Astrocyte (in vitro differentiated cells and primary cell): ENCODE measurements at places on chromosomes 3 and 15. TPM values are rescaled to one million over a fixed set of nuclear protein-coding genes. Genes with fewer than 3 reads are reported as not detected.

CCNB2 gene
- total RNA-seq = 5.9 and 7.9 TPM in 2 replicates

DNA sequence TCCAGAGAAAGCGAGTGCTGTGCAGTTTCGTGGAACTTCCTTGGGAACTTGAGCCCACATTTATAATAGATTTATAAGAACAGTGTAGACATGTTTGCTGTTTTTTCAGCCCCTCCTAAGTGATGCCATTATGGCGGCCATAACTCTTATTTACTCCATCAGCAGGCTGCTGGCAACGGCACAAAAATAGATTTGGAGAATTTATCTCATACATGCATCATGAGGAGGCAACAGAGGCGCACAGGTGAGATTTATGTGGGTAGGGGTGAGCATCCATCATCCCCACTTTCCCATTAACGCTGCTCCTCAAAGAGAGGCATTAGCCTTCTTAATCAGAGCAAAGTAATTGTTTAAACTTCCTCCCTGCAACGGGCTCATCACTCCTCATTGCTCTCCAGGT, 182.5 kb downstream of the RAB11A start:
- DNase-seq = no peak

GRCh38 chr3:152376351-152377183, 107.8 kb downstream of the MBNL1 start:
- DNase-seq = peak; percentile 56

DNA sequence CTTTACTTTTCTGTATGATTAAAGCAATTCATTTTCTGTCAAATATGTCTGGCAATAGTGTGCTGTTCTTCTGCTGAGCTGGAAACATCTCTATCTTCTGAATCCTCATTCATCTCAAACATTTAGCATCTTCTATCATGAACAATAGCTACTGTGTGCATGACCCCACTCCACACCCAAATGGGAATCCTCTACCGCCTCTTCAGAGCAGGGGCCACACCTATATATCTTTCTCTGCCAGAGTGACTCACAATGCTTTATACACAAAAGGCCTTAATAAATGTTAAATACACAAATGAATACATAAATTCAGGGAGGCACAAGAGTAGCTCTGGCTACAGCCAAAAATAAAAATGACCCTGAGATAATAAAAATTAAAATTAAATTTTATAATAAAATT, 8.0 kb downstream of the ALDH1A2 start:
- no peak for DNase-seq

DNA sequence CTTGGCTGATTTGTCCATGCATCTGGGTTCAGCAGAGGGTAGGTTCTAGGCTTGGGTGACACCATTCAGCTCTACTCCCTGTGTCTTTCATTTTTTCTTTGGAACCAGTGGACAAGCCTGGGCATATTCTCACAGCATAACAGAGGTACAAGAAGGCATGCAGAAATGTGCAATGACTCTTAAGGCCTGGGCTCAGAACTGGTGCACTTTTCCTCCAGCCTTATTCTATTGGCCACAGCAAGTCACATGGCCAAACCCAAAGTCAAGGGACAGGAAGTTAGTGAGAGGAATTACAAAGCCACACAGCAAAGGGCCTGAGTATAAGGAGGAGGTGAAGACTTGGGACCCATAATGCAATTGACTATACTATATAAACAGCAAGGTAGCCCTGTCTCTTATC, 200.9 kb upstream of the CTDSPL start:
- no peak for DNase-seq

- DNase-seq = no peak
Measured at GRCh38 chr3:184503647-184504046, 57.9 kb upstream of the EPHB3 start.
